ENCODE measurements at places on chromosomes 4 and X.
A peak's percentile ranks its signal among the peaks of the same experiment; 100 is the strongest.

DNA sequence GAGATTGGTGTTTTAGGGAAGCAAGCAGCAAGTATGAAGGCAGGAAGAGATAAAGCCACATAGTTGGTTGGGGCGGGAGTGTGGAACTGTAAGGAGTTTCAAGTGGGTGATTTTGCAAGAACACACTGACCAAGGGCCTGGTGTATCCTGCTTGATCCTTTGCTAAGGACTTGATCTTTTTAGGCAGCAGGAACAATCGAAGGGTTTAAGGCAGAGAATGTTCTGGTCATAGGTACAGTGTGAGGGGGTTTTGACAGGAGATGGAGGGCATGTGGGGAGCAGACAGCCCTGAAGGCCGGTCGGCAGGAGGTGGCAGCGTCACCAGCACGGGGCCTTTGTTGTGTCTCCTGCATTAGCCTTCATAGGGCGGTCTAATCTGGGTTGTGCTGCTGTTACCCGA, 54.7 kb downstream of the FAM193A start:
- no peak for DNase-seq

- DNase-seq, result no peak
Measured at GRCh38 chrX:154549766-154550165, 2.3 kb downstream of the IKBKG start.

DNA sequence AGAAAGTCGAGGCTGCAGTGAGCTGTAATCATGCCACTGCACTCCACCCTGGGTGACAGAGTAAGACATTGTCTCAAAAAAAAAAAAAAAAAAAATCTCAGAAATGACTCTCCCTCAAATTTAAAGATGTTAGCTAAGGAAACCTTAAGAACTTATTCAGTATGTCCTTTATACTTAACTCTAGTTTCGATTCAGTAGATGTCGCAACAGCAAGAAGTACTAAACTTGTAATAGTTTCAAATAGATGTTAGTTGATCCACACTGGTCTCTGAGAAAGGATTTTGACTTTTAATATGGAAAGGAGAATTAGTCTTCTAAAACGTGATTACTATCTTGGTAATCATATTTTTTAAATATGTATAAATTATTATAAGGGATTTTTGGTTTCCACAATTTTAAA, 29.6 kb downstream of the NKX3-2 start:
- no peak for DNase-seq

GRCh38 chrX:37599729-37600128, 28.3 kb downstream of the LANCL3 start:
- no peak for DNase-seq

DNA sequence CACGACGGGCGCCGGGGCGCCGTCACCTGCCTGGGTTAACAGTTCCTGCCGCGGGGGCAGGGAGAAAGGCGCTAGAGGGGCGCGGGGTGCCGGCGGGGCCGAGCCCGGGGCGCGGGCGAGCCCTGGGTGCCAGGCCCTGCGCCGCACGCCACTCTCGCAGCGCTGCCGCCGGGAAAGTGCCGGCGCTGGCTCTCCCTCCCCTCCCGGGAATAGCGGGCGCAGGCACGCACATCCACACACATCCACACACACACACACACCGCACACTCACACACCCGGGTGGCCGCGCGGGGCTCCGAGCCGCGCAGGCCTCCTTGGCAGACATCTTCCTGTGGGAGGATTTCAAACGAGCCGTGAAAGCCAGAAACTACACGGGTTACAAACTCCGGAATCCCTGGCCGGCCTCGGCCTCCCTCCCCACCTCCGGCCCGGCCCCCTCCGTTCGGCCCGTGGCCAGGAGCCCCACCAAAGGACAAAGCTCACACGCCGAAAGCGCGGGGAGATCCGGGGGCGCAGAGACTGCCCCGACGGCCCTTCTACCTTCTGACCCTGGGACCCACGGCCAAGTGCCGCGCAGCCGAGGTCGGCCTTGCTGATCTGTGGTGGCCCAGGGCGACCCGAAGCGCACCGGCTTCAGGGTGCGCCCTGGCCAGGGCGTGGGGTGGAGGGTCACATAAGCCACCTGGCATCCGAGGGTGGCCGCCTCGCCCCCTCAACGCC, 92.3 kb downstream of the BCOR start:
- DNase-seq, result no peak

- DNase-seq, result no peak
Measured at GRCh38 chrX:120251471-120252011, 929 bp downstream of the ZBTB33 start.

DNA sequence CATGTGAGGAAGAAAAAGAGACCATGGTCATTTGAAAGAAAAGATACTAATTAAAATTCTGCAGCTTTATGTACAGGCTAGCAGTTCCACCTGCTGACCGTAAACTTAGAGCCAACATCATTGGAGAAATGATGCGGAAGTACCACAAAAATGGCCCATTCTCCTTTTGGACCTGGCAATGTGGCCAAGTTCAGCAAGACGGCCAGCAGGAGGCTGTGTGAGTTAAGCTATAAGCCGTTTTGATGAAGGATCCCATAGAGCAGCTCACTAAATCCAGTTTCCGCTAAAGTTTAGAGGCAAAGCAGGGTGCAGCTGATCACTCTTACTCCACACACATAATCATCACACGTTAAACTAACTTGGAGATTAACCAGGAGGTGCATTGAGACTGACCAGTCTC, 133.8 kb downstream of the LDB2 start:
- DNase-seq, result no peak

GRCh38 chr4:46645126-46645525, 255.2 kb upstream of the GABRA2 start:
- no peak for DNase-seq

GRCh38 chr4:129823105-129823504, 727.2 kb downstream of the C4orf33 start:
- no peak for DNase-seq

GRCh38 chrX:7045238-7045955, 102.1 kb upstream of the STS start:
- no peak for DNase-seq

GRCh38 chr4:57023104-57023503, 44.4 kb downstream of the POLR2B start:
- DNase-seq, result no peak

DNA sequence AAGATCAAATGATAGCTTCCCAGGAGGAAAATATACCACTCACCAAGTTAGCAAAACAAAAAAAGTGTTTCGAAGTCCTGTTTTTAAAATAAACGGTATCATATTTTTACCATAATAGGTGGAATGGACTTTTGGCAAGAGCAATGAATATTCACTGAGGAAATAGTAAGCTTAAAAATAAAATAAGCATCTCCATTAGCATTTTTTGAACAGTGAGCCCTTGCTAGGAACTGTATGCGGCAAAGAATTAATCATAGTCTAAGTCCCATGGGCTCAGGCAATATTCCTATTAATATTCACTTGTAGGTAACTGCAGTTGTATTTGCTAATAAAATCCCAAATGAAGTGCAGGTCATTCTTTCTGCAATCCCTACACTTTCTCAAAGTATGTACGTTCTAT, 191.7 kb upstream of the GABRA2 start:
- no peak for DNase-seq

GRCh38 chr4:94642561-94642866, 115.2 kb upstream of the BMPR1B start:
- no peak for DNase-seq

GRCh38 chrX:39633293-39633692, 464.5 kb downstream of the BCOR start:
- no peak for DNase-seq

GRCh38 chrX:29617276-29617675, 598.1 kb upstream of the MAGEB2 start:
- DNase-seq, result no peak

- DNase-seq, result no peak
Measured at GRCh38 chr4:17781300-17782287, at the start of gene FAM184B. Gene FAM184B, minus strand, starts transcription at chr4:17781621. Its CDS starts 322 bp downstream, at chr4:17781299.

- DNase-seq, result no peak
Measured at GRCh38 chr4:88706574-88706973, 8.9 kb upstream of the NAP1L5 start.

- DNase-seq, result no peak
Measured at GRCh38 chr4:94426783-94427182, 25.0 kb upstream of the PDLIM5 start.

GRCh38 chrX:136211766-136212556, 39.2 kb downstream of the MAP7D3 start:
- DNase-seq, result no peak

DNA sequence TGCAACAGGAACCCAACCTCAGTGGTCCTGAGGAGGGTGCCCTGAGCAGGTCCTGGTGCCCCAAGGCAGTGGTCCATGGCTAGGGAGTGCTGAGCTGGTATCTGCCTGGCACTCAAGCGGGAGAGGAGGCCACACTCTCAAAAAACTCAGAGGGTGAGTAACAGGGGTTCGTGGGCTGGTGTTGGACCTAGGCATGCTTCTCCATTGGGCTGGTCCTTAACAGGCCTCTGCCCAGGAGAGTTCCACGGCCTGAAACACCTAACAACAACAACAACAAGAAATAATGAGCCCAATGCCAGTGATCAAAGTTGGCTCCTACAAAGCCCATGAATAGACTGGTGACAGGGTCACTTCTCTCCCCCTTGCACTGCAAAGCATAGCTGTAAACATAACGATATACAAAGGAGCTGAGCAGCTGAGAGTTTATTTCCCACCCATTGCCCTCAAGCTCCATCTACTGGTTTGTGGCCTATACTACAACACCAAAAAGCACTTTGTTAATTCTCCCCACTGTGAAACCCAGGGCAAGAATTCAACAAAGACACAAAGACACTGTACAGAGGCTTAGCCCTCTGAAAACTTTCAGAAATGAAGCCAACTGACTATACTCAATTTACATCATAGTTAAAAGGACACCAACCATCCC, 736.1 kb upstream of the ADGRL3 start:
- DNase-seq, result no peak

GRCh38 chr4:187176261-187176910, 452.7 kb upstream of the FAT1 start:
- no peak for DNase-seq

- no peak for DNase-seq
Measured at GRCh38 chr4:154455111-154455510, 36.5 kb downstream of the DCHS2 start.

- no peak for DNase-seq
Measured at GRCh38 chr4:99061048-99061700, 27.4 kb downstream of the ADH5 start.

DNA sequence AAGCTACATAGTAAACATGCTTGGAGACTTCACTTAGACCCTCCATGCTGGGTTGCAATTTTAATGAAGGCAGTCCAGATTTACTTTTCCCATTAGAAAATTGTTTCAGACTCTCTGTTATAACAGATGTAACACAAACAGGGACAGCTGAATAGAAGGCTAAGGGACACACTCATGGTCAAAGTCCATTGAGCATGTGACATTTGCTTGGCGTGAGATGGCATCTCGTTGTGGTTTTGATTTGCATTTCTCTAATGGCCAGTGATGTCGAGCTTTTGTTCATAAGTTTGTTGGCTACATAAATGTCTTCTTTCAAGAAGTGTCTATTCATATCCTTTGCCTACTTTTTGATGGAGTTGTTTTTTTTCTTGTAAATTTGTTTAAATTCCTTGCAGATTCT, 358.2 kb upstream of the CLNK start:
- DNase-seq, result no peak

DNA sequence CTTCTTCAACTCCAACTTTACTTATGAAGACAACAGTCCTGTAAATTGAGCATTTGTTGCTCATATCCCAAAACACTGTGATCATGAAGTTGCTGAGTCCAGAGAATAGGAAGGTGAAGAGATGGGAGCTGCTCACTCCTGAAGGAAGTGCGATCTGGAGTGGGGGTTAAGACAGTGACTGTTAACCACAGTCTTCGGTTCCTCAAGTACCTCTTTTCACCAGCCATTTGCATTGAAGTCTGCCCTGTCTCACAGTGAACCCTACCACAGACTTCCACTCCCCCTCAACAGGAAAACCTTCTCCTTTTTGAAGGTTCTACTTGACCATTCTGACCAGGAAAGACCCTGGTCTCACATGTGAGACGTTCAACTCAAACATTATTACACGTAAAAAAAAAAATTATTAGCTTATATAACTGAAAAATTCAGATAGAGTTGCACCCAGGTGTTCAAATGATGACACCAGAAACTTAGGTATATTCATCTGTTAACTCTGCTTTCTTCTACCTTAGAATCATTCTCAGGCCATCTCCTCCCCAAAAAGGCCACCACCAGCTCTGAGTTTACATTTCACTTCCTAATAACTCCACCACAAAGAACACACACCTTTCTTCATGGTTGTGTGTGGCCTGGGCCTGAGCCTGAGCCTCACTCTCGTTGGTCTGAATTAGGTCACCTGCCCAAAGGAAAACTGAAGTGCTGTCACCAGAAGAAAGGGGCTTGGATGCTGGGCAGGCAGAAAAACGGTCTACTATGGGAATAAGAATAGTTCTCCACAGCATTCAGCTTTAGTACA, 199.2 kb downstream of the DCTD start:
- no peak for DNase-seq

DNA sequence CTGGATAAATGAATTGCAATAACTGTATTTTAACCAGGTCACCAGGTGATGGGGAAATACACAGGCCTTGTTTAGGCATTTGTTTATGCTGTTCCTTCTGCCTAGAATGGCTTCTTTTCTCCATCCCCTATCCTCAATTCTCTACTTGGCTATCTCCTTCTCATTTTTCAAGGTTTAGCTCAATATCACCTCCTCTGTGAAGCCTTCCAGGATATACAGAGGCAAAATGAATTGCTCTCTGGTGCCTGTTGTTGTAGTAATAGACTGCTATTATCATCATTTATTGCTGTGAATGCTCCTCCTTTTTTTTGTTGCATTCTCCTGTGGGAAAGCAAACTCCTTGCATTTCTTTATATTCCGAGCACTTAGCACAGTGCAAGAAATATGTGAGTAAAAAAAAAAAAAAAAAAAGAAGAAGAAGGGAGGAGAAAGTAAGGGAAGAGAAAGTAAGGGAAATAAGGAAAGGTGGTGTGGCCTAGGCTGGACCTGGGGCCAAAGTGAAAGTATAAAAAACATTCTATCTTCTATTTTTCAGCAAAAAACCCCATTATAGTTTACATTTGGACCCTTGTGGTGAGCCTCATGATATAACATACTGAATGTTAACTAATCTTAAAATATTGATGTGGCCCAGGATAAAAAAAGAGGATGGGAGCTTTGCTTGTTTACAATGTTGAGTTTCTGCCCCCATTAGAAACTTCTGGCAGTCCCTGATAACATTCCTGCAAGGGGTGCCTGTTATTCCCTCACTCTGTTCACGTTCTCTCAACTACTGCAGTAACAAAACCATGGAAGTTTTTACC, 6.3 kb upstream of the STK26 start:
- DNase-seq, result no peak

DNA sequence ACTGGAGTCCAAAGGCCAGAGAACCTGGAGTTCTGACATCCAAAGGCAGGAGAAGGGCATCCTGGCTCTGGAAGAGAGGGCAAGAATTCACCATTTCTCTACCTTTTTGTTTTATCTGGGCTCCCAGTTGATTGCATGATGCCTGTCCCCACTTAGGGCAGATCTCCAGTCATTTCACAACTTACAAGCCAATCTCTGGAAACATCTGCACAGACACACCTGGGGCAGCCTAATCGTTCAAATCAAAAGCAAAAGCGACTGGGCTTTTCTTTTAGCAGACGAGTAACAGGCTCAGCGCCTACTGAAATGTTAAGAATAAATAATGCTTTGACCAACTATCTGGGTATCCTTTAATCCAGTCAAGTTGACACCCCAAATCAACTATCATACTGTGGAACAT, 136.0 kb upstream of the NPY2R start:
- no peak for DNase-seq

- DNase-seq, result peak; percentile 77
Measured at GRCh38 chrX:10015723-10016518, 48.8 kb downstream of the CLDN34 start.

Measured in suprapubic skin (tissue), 4 donors.